ENCODE measurements at places on chromosomes 1 and 21.

GRCh38 chr1:112332176-112333150, 63.6 kb upstream of the CTTNBP2NL start:
- no peak for DNase-seq

GRCh38 chr1:84504580-84505492, 1.4 kb upstream of the SPATA1 start:
- DNase-seq, result peak; percentile 7

GRCh38 chr1:62304515-62304914, 14.7 kb downstream of the KANK4 start:
- no peak for DNase-seq

DNA sequence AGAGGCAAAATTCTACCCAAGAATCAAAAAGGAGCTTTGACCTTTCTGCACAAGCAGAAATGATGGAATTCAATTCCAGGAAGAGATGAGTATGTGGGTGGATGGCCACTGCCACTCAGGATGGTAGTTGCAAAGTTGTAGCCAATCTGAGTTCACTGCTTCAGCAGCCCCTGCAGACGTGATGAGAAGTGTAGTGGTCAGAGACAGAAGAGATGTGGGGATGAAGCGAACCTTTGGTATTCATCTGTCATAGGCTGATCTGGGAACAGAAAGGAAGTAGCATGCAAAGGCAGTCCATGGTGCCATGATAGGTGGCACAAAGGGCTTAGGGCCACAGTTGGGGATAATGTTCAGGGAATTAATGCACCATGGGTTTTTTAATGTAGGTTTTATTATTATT, 81.1 kb upstream of the PGBD5 start:
- peak; percentile 1 for DNase-seq

- DNase-seq, result peak; percentile 72
Observed at GRCh38 chr1:32892368-32893197, 6.3 kb downstream of the HPCA start.

GRCh38 chr1:117555806-117556205, 50.0 kb upstream of the TENT5C start:
- peak; percentile 96 for DNase-seq

DNA sequence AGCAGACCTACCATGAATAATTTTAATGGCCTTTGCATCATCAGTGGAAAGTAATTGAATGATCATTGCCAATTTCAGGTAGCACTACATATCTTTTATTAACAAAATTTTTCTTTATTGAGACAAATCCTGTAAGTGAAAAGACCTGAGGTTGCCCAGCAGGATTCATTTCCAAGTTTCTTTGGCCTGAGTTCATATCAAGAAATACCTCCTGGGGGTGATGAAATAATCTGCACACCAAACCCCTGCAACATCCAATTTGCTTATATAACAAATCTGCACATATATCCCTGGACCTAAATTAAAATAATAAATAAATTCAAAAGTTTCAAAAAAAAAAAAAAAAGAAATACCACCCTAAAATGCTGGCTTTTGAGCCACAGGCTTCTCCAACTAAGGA, 27.3 kb upstream of the ZNF281 start:
- no peak for DNase-seq

DNA sequence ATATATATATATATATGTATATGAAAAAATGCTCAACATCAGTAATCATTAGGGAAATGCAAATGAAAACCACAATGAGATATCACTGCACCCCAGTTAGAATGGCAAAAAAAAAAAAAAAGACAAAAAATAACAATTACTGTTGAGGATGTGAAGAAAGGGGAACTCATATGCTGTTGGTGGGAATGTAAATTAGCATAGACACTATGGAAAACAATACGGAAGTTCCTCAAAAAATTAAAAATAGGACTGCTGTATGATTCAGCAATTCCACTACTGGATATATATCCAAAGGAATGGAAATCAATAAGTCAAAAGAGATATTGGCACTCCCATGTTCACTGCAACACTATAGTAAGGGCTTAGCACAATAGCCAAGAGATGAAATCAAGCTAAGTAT, 41.5 kb upstream of the CTBS start:
- DNase-seq, result no peak

GRCh38 chr1:58649555-58649954, 50.3 kb downstream of the MYSM1 start:
- peak; percentile 21 for DNase-seq

GRCh38 chr1:64922336-64922735, 44.0 kb downstream of the JAK1 start:
- no peak for DNase-seq

DNA sequence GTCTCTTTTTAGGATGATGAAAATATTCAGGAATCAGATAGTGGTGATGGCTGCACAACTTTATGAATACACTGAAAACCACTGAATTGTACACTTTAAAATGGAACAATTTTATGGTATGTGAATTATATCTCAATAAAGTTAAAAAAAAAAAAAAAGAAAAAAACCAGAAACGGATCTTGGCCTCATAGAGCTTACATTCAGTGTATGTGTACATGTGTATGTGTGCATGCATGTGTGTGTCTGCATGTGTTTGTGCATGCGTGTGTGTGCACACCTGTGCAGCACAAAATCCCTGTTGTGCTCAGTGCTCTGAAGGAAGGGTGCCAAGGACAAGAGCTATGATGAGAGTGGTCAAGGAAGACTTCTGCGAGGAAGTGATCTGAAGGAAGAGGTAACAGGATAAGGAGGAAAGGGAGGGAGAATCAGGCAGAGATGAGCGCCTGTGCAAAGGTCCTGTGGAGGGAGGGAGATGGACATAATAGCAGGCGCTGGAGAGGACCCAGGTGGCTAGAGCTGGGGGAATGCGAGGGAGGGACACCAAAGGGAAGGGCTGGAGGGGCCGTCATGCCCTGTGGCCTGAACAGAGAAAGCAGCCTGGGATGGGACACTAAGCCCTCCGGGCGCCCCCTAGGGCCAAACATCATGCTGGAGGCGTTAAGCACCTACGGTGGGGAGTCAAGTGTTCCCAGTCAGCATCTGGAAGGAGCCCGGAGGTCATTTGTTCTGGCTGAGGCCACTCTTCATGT, 25.2 kb downstream of the NKAIN1 start:
- DNase-seq, result no peak

All from G401 (cell line).